Panc1 (cell line): ENCODE measurements at places on chromosomes 3 and 15.

DNA sequence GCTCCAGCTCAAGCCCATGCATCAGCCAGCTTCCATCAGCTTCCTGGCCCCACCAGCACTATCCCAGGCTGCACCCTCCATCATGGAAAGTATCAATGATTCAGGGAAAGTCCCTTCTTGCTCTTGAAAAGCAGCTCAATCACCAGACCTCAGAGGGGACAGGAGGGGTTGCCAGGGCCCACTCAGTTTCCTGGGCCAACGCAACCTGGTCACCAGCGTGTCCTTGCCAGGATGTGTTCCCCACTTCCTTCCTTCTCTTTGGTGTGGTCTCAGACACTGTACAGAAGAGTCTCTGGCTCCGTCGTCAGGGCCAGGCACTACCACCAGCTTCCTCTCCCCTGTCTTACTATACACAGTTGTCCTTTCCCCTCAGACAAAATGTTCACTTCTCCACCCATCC, 3.0 kb downstream of the HDC start:
- DNase-seq, result no peak

- no peak for DNase-seq
These were observed 8.6 kb upstream of the ISG20 start for GRCh38 chr15:88630141-88630721.

DNA sequence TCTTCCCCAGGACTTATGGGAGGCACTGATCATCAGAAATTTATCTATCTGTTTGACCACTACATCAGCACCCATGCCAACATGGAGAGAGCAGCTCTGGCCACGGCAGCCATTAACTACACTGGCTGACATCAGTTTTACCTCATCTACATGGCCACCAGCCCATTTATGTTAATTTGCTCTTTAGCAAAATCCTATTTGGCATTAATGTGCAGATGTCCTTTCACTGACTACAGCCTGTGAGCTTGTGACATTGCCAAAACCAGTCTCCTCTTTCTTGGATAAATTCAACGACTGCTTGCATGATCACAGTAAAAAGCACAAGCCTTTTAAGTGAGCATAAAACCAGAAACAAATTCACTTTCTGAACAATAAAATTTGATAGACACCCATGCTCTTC, 47.5 kb downstream of the NR1I2 start:
- no peak for DNase-seq

DNA sequence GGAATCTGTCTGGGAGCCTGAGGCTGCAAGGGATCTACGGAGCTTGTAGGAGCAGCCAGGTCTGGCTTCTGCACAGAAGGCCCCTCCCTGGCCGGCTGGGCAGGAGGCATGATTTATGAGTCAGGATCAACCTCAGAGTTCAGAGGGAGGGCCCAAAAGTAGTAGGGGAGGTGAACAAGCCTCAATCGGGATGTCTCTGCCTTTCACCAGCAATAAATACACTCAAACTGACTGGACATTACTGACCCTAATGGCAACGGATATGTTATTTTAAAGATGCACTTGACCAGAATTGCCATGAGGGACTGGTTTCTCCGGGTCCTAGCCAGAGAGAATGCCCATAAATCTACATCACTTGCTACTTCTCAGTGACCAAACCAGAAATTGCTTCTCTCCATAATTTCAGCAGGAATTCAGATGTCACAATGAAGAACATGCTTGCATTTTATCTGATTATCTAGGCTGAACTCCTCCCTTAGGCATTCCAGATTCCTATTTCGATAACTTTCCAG, 109.6 kb upstream of the LMOD3 start:
- DNase-seq, result no peak

- DNase-seq, result peak; percentile 41
These were observed 63.8 kb upstream of the ACP3 start for GRCh38 chr3:132253262-132253878.

- DNase-seq, result no peak
These were observed 27.2 kb downstream of the AKAP13 start for GRCh38 chr15:85407421-85408269.

DNA sequence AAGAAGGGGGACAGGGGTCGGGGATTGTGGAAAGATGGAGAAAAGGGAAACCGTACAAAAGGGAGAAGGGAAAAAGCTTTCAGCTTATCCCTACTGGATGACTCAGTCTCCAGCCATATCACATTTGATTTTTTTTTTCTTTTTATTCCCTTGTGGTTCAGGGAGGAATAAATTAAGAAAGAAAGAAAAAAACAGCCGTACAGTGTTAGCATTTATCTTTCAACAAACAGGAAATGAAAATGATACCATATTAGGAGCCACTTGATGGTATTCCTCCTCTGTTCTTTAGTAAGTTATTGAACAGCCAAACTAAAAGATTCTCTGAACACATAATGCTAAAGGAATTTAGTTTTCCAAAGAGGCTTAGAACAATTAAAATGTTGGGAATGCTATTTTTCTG, 594.4 kb downstream of the FOXP1 start:
- DNase-seq, result no peak

DNA sequence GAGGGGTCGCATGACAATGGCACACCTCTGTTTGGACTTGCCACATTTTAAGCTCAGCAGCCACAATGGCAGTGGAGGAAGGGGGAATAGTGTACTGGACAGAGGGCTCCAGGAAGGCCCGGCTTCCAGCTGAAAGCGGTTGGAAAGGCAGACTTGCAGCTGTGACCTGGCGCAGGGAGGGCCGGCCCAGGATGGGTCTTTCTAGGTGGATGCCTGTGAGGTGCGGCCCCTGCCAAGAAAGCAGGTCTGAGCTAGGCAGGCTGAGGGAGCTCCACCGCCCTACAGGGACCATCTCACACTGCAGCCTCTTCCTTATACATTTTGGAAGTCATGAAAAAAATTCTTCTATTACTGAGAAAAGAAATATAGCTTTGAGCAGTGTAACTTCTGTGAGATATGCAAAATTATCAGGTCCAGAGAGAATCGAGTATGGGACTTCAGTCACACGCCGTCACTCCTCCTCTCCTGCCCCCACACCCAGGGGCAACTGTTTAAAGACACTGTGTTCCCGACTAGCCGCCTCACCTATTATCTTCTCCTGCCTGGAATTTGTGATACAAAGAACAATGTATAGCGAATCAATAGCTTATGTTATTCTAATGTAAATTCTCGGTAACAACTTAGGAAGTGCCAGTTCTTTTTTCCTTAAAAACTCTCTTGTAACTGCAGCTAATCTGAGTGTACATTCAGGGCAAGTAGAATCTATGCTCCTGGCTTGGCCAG, 331.0 kb downstream of the OCA2 start:
- DNase-seq, result no peak

DNA sequence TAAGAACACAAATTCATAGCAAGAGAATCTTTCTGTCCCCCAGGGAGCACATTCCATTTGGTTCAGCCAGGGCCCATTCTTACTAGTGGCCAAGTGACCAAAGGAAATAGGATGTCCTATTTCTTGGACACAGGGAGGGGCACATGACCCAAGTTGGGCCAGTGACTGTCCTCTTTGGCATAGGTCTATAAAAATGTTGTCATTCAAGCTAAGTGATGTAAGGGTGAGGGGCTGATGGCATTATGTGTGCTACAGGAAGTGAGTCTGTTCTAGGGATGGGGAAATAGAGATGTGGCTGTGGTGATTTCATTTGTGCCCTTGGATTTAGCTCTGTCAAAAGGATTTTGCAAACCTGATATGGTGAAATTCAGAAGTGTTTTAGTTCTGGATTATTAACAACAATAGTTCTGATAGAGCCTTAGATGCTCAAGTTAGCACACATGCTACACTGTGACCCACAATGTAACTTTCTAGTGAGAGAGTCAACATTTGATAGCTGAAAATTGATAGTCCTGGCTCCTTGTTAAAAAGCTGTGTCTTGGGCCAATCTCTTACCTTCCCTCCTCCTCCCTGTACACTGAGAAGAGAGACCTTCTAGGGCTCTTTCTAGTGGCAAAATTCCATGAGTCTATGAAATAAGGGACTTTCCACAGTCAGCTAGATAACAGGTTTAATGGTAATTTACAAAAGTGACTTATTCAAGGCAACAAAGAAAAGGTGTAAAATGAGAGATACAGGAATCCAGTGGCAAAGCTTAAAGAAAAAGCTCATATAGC, 117.2 kb downstream of the THRB start:
- DNase-seq, result no peak

DNA sequence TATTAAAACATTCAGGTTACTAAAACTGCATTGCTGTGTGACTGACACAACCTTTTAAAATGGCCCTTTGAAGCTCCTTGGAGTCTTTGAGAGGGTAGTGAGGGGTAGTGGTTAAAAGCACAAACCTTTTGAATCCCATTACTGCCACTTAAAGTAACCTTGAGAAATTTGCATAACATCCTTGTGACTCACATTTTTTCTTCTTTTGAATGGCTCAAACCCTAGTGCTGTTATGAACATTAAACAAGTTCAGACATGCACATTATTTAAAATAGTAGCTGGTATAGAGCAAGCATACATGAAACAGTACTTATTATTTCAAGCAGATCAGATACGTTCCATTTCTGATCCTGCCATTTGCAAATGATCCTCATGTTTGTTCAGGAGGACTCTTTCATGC, 3.7 kb upstream of the CLDN1 start:
- DNase-seq, result no peak

DNA sequence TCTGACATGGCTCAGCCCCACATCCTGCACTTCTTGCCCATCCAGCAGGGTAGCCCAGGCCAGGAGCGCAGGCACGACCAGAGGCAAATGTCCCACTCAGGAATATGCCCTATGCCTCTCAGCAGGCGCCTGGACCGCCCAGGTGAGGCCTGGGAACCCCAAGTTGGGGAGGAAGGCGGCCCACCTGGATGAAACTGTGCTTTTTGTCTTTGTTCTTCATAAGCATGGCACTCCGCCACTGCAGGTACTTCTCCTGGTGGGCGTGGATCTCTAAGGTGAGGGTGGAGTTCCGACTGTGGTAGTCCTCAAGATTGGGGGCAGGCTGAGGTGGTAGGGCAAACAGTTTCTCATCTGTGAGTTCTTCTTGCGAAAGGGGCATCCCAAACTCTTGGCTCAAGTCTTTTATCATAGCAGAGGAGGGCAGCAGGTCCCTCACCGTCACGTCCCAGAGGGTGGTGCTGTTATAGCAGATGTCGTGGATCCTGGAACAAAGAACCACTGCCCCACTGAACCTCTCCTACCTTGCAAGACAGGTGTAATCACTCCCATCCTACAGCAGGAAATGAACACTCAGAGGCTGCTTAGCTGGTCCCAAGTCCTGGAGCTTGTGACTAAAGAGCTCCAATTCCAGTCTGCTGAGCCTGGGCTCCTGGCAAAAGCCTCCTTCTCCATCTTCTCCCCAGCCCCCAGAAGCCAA, 53.2 kb downstream of the ACAD9 start:
- DNase-seq, result no peak
